ENCODE measurements at places on chromosomes 16 and 17.

DNA sequence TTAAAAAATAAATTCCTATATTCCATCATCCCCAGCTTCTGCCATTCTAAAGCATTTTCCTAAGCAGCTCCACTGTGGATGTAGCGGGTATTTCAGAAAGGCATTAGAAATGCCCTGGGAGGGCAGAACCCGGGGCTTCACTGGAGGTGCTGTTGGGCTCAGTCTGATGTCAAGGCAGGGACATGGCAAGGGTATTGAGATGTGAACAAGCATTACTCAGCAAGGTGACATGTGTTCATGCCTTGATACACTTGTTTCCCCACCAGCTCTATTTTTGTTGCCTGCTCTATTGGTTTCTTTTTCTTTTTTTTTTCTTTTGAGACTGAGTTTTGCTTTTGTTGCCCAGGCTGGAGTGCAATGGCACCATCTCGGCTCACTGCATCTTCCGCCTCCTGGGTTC, 35.7 kb downstream of the ABCC1 start:
- DNase-seq, result no peak

GRCh38 chr16:85777583-85778310, 21.6 kb downstream of the EMC8 start:
- DNase-seq, result no peak

DNA sequence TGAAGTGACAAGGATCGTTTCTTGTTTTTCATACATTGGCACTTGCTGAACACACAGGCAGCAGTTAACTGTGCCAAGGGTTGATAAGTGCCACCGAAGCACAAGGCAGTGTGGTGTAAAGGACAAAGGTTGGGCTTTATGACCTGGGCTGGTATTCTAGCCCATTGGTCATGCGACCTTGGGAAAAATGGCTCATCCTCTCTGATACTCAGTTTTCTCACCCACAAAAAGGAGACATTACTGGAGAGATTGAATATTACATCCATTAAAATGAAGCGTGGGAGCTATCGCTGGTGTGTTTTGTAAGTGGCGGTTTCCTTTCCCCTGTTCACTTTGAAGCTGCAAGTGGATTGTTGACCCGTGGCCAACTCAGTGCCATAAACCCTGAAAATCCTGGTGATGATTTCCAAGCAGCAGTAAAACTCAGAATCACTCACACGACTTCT, 216.9 kb downstream of the HAPSTR1 start:
- no peak for DNase-seq

GRCh38 chr17:70542876-70543275, 373.5 kb downstream of the KCNJ2 start:
- no peak for DNase-seq

DNA sequence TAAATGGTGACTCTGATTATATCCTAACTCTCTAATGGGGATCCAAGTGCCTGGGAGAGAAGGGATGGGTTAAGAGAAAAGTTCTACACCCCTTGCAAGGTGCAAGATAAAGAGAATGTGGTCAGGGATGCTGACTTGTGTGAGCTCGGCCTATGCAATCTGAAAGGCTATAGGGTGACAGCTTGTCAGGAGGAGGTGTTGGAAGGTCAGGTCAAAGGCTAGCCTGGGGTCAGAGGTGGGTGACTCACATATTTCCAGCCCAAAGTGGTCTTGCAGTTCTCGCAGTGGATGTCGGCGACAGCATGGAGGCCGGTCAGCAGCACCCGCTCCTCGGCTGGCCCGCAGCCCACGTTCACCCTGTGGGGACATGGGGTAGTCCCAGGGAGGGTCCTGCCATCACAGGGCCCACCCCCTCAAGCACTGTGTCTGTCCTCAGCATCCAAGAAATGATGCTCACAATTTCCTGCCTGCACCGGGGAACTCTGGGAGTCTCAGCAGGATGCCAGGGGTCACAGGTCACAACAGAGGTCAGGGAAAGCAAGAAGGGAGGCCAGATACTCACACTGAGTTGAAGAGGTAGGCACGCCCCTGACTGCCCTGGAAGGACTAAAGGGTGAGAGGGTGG, 1.4 kb downstream of the YPEL3 start:
- DNase-seq, result no peak

GRCh38 chr17:74527081-74527480, 4.2 kb downstream of the CD300LB start:
- no peak for DNase-seq

- DNase-seq, result no peak
Measured at GRCh38 chr16:11576427-11577289, 10.1 kb downstream of the LITAF start.

DNA sequence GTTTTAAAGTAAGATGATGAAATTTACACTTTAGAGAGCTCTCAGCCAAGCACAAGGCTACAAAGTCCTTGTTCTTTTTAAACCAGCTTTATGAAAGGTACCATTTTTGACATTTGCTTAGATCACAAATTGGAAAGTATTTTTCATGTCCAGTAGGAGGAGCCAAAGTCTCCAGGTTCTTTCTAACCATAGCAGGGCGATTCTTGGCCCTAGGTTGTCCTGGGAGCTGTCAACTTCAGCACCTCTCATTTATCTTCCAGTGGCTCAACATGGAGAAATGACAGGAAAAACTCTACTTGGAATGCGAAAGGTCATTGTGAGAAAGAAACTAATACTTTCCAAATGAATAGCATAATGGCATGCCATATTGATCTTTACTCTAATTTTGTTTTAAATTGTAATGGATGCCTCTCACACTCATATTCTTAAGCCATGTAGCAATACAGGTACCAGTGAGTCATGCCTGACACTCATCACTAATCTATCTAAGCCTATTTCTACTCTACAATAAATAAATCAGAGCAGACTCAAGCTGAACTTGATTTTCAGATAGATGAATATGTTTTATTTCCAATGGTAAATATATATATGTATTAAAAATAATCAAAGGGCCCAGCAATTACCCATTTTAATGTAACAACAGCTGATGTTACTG, 919.1 kb upstream of the EEF2KMT start:
- DNase-seq, result no peak

- DNase-seq, result no peak
Measured at GRCh38 chr16:23803591-23804123, 32.1 kb upstream of the PRKCB start.

- DNase-seq, result no peak
Measured at GRCh38 chr16:19765860-19766553, 47.9 kb downstream of the IQCK start.

GRCh38 chr17:28737316-28737715, 6.5 kb upstream of the TRAF4 start:
- DNase-seq, result no peak

Measured in NCI-H1048 (cell line).